ENCODE measurements at places on chromosomes 7 and 10. TPM values are rescaled to one million over a fixed set of nuclear protein-coding genes. Genes with fewer than 3 reads are reported as not detected.
A peak's percentile ranks its signal among the peaks of the same experiment; 100 is the strongest.

The VGF gene
- 1.2 TPM for total RNA-seq

The OR2A1 gene
- total RNA-seq = 0.25 TPM

The RELN gene
- total RNA-seq = 7.4 TPM

GRCh38 chr7:10022957-10023356 lies 950.7 kb upstream of the PHF14 start:
- DNase-seq = no peak

GRCh38 chr10:100829933-100830727 lies 82.6 kb upstream of the SLF2 start:
- no peak for DNase-seq

GRCh38 chr10:77520995-77521394 lies 116.6 kb downstream of the KCNMA1 start:
- DNase-seq = no peak

GRCh38 chr10:103053659-103054581 lies 135.8 kb downstream of the CNNM2 start:
- DNase-seq = peak; percentile 91

- no peak for DNase-seq
These were observed 16.8 kb downstream of the APBB1IP start for GRCh38 chr10:26454891-26455290.
